Tibial nerve (tissue), 4 donors: ENCODE measurements at places on chromosomes 3 and 15. TPM values are rescaled to one million over a fixed set of nuclear protein-coding genes. Genes with fewer than 3 reads are reported as not detected.

The UROC1 gene
- not detected for total RNA-seq

The STAC gene
- 4.2 TPM for total RNA-seq

The IQCH gene
- total RNA-seq = 2.9 TPM

The MFGE8 gene
- 349 TPM for total RNA-seq

The GPR62 gene
- total RNA-seq = 0.87 TPM

The ZBTB47 gene
- total RNA-seq = 81.3 TPM

The SLC7A14 gene
- total RNA-seq = not detected

The PLSCR2 gene
- not detected for total RNA-seq

The GRIP2 gene
- 1.2 TPM for total RNA-seq

The SAMD7 gene
- total RNA-seq = not detected

The ITIH1 gene
- not detected for total RNA-seq

The CAND2 gene
- 14.3 TPM for total RNA-seq

The PRSS50 gene
- 0.22 TPM for total RNA-seq

The LRRIQ4 gene
- not detected for total RNA-seq

The MOBP gene
- 0.20 TPM for total RNA-seq

The TMCO5A gene
- not detected for total RNA-seq

The GOLGA8H gene
- total RNA-seq = 1.4 TPM

The HES1 gene
- total RNA-seq = 14.7 TPM

The SPESP1 gene
- 3.5 TPM for total RNA-seq

The AQP9 gene
- total RNA-seq = 1.8 TPM

The IMPDH2 gene
- total RNA-seq = 125 TPM

The SEMA3F gene
- total RNA-seq = 16.6 TPM

The ZBTB20 gene
- 82.3 TPM for total RNA-seq

The VGLL3 gene
- 54.3 TPM for total RNA-seq

The CHRFAM7A gene
- 3.0 TPM for total RNA-seq

The FAM107A gene
- total RNA-seq = 305 TPM

The PPP1R14D gene
- total RNA-seq = not detected

The ALDH1A2 gene
- total RNA-seq = 11.6 TPM

The TMC3 gene
- total RNA-seq = not detected

The LNP1 gene
- 4.8 TPM for total RNA-seq

The PHLDB2 gene
- total RNA-seq = 91.3 TPM

The MYL3 gene
- total RNA-seq = 5.4 TPM

The EOMES gene
- 0.22 TPM for total RNA-seq

The SUCNR1 gene
- total RNA-seq = 0.87 TPM

The APH1B gene
- total RNA-seq = 11.0 TPM

The KNG1 gene
- total RNA-seq = not detected

The ARGFX gene
- total RNA-seq = not detected

The ATP13A4 gene
- 1.3 TPM for total RNA-seq

The ECE2 gene
- not detected for total RNA-seq

The TIMMDC1 gene
- total RNA-seq = 104 TPM

The EBLN2 gene
- 15.3 TPM for total RNA-seq

The NAALADL2 gene
- 11.1 TPM for total RNA-seq

The SERF2 gene
- total RNA-seq = 988 TPM

The RFX7 gene
- total RNA-seq = 10.8 TPM

The EPHB3 gene
- total RNA-seq = 13.8 TPM

The MRPS22 gene
- total RNA-seq = 42.6 TPM
